Activated naive CD4-positive, alpha-beta T cell (primary cell): ENCODE measurements at places on chromosomes 11 and 22.

DNA sequence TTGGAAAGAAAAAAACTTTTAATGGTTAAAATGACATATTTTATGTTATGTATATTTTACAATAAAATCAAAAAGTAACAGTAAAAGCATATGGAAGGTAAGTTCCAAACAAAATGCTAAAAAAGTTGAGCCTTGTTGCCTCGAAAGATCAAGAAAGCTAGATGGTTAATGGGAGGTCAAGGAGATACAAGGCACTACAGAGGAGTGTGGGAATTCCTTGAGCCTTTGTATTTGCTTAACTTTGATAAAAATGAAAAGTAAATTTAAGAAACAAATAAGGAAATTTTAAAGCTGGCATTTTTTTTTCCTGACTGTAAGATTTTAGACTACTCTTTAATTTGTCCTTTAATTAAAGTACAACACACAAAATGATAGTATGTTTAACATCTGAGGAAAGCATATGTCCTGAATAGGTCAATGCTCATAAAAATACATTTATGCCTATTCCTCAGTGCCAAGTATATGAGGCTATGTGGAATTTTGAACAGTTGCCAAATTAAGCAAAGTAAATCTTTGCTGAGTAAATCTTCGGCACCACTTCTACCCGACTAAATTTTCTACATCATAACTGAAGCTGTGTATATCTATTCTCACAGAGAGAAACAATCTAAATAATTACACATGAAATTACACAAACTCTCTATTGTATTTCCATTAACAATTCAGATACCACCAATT is 108.8 kb downstream of the TTC28 start:
- no peak for DNase-seq

DNA sequence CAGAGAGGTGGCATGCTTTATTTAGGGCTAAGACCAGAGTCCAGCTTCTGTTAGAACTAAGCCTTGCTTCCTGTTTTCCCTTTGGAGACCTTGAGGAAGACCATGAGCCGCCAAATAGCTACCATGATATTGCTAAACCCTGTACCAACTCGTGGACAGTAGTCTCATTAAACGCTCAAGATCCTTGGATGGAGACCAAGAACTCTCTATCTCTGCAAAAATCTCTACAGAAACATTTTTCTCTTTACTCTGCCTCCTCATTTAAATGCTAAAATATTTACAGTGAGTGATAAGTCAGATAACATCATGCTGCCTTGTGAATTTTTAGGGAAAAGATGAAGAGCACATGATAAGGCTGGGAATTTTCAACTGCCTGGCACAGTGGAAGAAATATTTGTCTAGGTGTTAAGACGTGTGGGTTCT is 197.8 kb downstream of the MAML2 start:
- DNase-seq: no peak

GRCh38 chr11:134562196-134562595 is 150.2 kb upstream of the B3GAT1 start:
- DNase-seq: no peak

- no peak for DNase-seq
Measured at GRCh38 chr11:85348945-85349344, 278.2 kb downstream of the DLG2 start.

DNA sequence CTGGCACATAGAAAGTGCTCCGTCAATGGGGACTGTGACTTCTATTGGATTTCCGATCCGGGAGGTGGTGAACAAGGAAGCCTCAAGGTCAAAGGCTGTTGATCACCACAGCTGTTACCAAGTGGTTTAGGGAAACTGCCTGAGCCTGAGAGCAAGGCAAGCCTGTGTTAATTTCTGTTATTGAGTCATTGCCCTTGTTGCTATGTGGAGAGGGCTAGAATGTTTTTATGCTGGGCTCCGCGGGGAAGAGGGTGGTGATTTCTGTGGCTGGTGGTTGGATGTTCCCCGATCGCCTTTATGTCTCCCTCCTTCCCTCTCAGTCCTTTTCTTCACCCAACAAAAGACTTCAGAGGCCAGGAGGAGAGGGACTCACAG is 108.5 kb upstream of the ALX4 start:
- DNase-seq: no peak

GRCh38 chr11:123480290-123480815 is 50.3 kb downstream of the GRAMD1B start:
- no peak for DNase-seq
